ENCODE measurements at places on chromosomes 6 and 20.

- DNase-seq = no peak
Measured at GRCh38 chr20:4787069-4787468, 65.4 kb downstream of the PRND start.

DNA sequence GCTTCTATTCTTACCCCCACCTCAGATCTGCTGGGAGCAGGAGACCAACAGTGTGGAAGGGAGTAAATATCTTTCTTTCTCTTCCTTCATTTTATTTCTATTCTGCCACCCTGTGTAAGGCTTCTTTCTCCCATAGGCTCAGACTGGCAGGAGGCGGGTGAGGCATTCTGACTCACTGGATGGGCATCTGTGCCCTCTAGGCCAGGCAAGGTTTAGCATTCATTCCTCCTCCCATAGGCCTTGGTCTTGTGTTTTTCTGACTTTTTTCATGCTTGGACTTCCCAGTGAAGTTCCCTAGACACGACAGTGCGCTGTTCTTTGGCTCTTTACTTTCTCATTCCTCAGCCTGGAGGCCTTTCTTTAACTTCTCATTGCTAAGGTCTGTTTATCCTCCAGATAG is 235.2 kb downstream of the SYNE1 start:
- DNase-seq = peak; percentile 30

- no peak for DNase-seq
Measured at GRCh38 chr6:36893976-36894932, 8.5 kb downstream of the C6orf89 start.

DNA sequence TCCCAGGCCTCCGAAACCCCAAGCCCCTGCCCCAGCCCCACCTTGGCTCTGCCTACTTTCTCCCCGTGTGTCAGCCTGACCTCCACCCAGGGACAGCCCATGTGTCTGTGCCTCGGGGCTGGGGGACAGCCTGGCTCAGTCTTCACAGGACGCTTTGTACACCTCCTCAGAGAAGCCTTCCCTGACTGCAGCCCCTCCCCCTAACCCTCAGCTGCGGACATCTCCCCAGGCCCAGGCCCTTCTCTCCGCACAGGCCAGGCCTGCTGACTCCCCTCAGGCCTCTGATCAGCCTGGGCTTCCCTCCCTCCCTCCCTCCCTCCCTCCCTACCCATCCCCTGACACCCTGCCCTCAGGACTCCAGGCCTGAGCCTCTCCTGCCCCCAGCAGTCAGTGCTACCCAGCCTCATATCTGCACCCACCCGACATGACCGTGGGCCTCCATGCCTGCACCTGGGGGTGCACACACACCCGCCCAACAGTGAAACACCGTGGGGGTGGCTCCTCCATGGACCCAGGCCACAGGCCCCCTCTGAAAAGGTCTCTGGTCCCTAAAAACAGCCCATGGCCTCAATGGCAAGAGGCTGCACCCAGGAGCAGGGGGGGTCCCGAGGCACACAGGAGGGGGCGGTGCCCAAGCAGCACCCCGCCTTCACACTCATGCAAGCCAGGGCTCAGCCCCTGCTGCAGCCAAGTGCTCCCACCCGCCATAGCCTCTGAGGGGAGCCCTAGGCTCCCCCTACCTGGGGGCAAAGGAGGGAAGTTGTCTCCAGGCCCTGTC is 12.9 kb downstream of the LAMA5 start:
- DNase-seq = no peak

GRCh38 chr20:51797357-51798025 is 4.8 kb downstream of the SALL4 start:
- DNase-seq = peak; percentile 15

DNA sequence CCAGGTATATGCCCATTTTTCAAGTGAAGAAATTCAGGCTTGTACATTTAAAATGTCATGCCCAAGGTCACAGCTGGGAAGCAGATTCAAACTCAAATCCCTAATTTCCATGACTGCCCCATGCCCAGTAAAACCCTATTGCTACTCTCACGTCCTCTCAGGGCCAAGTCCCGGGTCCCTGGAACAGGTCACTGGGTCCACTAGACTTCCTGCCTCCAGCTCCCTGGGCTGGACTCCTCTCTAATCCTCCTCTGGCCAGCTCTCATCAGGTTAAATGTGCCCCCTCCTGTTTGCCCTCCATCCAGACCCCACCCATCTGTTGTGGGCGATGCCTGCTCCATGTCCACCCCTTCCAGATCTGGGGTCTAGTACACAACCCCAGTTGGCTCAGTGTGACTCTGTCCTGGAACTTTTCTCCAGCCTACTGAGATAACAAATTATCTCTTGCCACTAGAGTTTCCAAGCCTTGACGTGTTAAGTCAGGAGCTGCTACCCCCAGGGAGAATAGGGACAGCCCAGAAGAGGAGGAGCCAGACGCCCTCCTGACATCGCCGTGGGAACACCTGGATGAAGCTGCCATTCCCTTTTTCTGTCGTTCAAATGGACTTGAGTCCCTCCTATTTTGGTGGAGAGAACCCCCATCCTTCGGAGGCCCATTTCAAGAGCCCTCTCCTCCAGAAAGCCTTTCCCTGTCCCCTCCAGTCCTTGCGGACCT is 3.7 kb upstream of the SPDEF start:
- DNase-seq = no peak

DNA sequence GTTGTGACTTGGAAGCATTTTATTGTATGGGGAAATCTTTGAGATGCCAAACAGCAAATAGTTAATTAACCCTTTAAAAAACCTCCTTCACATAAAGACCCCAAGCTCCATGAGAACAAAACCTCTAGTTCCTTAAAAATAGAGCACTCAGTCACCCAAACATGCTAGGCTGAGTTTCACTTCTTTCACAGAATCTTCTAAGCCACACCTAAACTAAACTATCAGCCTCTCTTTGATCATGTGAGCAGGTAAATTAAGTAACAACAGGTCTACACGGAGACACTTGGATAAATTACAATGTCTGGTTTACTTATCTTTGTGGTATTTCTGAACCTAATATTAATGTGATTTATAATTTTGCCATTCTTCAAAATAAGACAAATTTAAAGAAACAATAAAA is 205.2 kb upstream of the MARCKS start:
- DNase-seq = no peak

- DNase-seq = no peak
Measured at GRCh38 chr6:169956580-169956979, 205.2 kb downstream of the ERMARD start.

GRCh38 chr20:40743141-40743775 is 54.2 kb upstream of the MAFB start:
- DNase-seq = no peak

DNA sequence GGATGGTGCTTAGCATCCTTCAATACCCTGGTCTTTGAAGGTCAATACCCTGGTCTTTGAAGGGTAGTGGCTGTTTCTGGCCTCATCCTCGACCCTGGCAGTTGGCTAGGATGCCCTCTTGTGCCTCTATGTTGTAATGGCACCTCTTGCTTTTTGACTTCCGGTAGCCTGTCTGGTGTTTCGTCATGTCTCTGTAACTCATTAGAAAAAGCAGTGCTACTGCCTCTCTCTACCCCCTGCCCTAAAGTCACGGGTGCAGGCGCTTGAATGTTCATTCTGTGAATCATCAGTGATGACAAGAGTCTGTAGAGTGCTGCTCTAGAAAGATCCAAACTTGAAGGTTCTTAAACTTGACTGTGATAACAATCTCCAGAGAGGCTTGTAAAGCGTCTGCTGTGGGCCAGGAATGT is 28.3 kb downstream of the RSPO4 start:
- DNase-seq = peak; percentile 1

- DNase-seq = no peak
Measured at GRCh38 chr6:27782748-27783147, 129.4 kb downstream of the OR2B2 start.

DNA sequence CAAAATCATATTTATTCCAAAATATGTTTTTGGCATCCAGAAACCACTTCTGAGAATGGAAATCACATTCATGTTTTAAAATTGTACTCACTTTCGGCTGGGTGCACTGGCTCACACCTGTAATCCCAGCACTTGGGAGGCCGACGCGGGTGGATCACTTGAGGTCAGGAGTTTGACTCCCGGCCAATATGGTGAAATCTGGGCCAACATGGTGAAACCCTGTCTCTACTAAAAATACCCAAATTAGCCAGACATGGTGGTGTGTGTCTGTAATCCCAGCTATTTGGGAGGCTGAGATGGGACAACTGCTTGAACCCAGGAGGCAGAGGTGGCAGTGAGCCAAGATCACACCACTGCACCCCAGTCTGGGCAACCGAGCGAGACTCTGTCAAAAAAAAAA is 580.7 kb downstream of the MAFB start:
- no peak for DNase-seq

- DNase-seq = no peak
Measured at GRCh38 chr6:101662111-101662897, 268.8 kb downstream of the GRIK2 start.

GRCh38 chr6:26172608-26172968 is 85.4 kb downstream of the HFE start:
- peak; percentile 52 for DNase-seq

DNA sequence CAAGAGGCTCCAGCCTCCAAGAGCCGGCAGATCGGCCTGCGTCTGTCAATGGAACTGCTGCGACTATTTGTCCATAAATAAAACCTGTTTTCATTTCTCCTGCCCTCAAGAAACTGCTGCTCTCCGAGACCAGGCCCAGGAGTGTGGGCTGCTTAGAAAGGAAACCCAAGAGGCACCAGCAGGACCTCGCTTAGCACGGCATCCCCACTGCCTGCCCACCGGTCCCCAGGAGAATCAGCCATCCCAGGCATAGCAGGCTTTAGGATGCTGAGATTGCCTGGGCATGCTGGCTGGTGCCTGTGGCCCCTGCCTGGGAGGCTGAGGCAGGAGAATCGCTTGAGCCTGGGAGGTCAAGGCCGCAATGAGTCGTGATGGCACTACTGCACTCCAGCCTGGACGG is 17.6 kb downstream of the NTSR1 start:
- no peak for DNase-seq

DNA sequence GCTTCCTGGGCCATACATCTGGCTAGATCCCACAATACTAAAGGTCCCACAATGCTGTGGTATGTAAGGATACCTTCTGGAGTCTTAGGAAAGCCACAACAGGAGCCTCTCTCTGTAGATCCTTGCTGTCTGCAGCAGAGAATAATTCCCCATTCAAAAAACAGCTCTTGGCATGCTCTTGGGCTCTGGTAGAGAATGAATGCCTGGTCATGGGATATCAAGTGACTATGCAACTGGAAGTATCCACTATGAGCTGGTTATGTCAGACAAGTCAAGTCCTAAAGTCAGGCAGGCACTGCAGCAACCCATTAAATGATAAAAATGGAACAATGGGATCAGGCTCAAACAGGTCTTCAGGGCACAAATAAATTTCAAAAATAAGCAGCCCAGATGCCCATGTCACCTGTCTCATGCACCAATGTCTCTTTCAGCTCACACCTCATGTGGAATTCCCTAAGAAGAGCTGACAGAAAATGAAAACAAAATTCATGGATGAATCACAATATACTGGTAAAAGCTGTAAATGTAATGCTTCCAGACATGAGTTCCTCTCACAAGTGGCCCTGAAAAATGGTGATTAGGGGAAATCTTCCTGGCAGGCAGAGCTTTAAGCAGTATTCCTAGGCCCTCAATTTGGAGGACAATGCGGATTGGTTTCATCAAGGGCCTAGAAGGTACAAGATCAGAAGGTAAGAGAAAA is 4.3 kb downstream of the AK9 start:
- DNase-seq = no peak

DNA sequence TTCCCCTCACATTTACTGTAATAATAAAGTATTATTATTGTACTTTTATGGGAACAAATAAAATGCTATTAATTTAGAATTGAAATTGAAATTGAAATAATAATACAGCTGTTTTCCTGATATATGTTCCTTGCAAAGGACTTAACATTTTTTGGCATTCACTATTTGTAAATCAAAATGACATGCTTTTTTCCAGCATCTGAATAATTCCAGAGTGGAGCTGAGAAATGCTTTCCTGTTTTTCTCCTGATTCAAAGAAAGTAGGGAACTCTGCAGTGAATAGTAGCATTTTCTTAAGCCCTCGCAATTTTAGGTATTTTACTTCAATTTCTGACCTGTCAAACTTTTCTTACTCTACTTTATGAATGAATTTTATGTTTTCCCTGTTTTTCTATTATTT is 72.1 kb downstream of the PHACTR2 start:
- DNase-seq = no peak

- DNase-seq = no peak
Measured at GRCh38 chr20:38726804-38727606, 2.7 kb downstream of the SLC32A1 start.

GRCh38 chr6:11632231-11632630 is 94.7 kb downstream of the TMEM170B start:
- no peak for DNase-seq

GRCh38 chr6:43509984-43510826 is at the start of gene LRRC73:
TSS of gene LRRC73 (minus strand) at chr6:43510346. CDS start at chr6:43509785, 561 bp downstream.
- DNase-seq = peak; percentile 72

- no peak for DNase-seq
Measured at GRCh38 chr6:13558718-13559117, 15.7 kb upstream of the SIRT5 start.

- DNase-seq = no peak
Measured at GRCh38 chr20:51470907-51471411, 71.6 kb downstream of the NFATC2 start.

DNA sequence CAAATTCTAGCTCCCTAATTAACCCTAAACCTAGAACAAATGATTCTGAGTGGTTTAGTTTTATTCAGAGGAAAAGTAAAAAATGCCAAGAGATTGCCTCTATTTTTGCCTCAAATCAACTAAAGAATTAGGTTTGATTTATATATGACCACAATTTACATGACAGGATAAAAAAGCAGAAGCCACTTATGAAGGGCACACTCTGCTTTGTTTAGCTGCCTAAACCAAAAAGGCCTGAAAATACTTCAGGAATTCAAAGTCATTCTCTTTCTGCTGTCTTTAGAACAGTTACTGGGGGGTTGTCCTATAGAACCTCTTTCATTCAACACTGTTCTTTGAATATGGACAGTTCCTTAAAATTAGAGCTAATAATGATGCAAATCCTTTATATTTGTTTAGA is 5.3 kb downstream of the FBXO5 start:
- DNase-seq = no peak

DNA sequence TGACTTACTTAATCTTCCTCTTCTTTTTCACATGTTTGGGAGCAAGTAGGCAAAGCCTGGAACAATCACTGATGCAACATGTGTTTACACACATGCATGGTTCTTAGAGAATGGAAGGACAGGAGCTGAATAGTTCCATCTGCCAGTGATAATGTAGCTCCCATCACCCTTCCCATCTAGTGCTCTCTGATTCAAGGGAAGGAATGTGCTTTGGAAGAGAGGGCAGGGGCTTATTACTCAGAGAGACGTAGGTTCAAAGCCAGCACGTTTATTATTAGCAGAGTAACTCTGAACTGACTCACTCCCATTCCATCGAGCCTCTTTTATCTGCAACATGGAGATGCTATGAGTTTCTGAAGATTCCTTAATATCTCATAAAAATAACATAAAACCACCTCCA is 211.9 kb downstream of the GMPR start:
- DNase-seq = peak; percentile 80

DNA sequence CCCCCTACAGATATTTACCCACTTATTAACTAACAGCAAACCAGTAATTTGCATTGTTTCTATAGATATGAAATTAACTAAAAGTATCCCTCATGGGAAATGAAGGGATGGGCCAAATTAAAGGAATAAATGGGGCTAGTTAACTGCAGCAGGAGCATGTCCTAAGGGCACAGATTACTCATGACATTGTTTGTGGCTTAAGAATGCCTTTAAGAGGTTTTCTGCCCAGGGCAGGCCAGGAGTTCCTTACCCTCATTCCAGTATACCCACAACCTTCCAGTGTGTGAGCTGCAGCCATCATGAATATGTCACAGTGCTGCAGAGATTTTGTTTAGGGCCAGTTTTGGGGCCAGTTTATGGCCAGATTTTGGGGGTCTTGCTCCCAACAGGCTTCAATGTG is 1101.9 kb downstream of the PRIM2 start:
- DNase-seq = no peak

GRCh38 chr6:160790028-160790792 is 88.2 kb downstream of the PLG start:
- no peak for DNase-seq
